Posterior cingulate gyrus (tissue), 11 donors: ENCODE measurements at places on chromosomes 4 and X.

DNA sequence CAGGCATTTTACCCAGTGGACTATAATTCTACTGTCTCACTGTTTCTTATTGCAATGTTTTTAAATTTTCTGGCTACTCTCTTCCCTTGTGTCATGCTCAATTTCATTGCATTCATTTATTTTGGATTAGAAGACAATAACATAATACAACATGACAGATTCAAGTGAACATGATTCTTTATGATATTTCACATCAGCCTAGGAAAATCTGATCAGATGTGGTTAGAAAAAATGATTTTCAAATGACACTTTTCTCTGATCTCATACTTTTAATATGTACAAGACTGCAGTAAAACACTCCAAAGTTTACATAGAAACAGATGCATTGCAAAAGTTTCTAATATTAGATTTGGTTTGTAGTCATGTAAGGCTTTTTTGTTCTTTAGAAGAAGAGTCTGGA is 586.0 kb downstream of the ACTRT1 start:
- DNase-seq, result no peak

- DNase-seq, result no peak
These were observed 7.2 kb upstream of the PRDM8 start for GRCh38 chr4:80189956-80190677.

DNA sequence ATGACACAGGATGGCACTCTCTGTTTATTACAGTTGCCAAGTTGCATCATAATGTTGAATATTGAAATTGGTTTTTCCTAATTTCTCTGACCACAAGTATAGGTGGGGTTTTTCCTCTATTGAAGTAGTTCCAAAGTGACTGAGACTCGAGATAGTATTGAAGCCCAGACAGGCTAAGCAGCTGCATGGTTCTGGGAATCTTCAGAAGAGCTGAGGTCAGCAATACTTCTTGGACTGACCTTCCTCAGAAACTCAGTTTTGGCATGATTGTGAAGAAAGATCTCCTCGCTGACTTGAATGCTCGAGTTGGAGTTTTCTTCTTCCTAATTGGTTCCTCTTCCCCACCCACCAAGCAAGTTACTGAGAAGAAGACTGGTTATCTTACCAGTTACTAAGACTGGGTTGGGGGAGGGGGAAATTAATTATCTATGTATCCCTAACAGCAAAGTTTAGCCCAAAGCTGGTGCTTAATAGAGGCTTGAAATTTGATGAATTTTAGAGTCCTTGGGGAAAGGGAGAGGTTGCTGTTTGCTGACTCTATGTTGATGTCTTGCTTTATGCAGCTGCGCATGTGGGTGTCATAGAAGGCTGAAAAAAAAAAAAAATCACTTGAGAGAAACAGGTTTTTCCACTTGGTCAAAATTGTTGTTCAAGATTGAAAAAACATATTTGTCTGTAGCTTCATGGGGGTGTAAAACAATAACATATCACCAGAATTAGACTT is 91.1 kb downstream of the P2RY10 start:
- no peak for DNase-seq

DNA sequence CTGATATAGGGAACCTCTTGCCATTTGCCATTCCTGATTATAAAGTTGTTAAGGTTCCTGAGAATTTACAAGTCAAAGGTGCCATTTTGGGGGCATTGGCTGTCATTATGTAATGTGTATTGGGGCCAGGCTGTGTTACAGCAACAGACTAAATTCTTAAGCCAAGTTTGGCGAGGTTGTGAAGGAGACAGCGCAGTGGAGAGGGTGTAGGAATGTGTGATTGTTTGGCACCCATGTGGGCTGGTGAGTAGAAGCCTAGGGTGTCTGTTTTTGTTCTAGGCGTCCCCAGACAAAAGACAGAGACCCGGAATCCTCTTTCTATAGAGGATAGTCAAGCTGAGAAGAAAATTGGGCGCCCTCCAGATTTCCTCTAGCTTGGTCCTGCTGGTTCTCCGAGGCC is 2535.3 kb downstream of the PCDH7 start:
- no peak for DNase-seq

DNA sequence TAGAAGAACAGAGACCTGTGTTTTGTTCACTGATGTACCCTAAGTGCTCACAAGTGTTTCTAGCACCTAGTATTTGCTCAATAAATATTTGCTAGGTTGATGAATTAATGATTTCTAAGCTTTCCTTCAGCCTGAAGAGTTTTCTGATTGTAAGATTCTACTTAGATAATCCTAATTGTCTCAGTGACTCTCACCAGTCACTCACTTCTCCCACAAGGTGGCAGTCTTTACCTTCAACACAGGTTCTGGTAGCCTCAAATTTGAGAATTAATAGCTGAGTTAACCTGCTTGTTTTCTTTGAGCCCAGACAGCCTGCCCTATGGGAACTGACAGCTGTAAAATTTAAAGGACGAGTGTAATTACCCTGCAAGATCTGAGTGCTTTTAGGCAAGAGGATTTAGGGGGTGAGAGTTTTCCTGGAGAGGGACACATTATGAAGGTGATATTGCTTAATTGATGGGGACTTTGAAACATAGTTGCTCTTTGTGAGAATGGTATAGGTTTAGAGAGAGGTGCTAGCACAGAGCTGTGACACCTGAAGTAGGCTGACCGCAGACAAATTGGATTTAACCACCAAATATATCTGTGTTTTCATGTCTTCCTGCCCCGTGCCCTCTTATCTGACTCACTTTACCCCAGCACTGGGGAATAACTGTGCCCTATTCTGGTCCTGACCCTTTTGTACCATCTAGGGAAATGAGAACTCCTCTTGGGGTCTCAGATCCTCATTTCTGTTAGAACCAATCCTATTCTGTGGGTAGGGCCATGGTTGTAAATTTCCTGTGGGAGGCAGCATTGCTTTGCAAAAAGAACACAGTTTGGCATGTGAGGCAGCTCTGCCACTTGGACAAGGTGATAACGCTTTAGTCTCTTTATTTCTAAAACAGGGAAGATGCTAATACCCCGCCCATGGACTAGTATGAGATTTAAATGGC is 27.7 kb downstream of the CD38 start:
- DNase-seq, result peak; percentile 19

DNA sequence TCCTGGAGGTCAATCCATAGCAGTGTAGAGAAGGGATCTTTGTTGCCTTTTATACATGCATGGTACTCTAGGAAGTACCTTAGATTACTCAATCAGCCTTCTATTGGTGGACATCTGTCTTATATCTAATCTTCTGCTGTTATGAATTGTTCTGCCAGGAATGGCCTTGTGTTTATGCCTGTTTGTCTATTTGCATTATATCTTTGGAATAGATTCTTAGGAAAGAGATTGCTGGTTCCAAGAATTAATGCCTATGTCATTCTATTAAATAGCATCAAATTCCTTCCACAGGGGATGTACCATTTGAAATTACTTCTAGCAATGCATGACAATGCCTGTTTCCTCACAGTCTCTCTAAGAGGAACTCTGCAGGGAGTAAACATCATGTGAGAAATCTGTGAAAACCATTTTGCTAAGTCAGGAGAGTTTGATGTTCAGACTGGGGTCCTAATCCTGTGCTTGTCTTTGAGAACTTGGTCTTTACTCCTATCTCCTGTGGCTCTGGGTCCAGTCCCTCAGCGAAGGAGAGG is 42.5 kb downstream of the BEX3 start:
- DNase-seq, result no peak

DNA sequence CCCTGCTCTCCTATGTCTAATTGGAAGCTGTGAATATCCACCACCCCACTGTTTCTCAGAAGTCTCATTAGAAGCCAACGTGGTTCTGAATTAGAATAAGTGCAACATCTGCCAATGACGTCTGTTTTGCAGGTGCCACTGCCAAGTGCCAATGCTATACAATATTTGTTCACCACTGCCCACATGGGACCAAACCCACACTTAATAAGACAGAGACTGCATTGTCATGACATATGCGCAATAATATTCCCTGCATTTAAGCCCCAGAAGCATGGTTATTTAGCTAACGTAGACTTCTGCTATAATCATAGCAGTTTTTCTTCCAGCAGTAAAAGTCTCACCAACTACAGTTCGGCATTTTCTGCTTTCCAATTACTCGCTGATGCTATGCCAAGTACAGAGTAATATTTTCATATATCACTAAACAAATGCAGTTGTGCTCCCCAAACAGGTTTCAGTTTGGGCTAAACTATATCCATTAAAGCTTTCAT is 262.5 kb upstream of the PCDH18 start:
- no peak for DNase-seq

DNA sequence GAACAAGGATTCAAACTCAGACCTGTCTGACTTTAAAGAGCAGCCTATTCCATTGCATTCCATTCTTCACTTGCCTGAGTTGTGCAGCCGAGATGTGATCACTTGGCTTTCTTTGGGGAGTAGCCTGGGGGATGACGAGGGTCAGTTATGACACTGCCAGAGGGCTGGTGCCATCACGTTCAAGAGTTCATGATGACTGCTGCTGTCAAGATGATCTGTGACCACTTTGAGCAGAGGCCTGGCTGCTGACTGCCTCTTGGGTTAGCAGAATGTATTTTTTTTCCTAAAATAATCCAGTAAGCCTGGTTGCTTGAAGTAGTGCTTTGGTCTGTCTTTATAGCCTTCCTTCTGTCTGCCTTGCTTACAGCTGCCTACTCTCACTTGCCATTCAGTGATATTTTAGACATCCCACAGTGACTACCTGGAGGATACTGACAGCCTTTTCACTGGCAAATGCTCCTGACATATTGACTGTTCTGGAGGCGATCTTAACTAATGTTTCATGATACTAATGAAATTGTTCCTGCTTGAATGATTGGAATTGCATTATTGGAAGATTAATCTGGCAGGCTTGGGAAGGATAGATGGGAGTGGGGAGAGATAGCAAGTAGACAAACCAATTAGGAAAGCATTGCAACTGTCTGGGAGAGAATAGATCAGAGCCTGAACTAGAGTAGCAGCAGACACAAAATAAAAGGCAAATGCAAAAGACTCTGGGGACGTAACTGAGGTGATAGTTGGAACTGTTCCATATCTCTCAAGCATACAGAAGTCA is 221.6 kb upstream of the LCORL start:
- no peak for DNase-seq

- peak; percentile 58 for DNase-seq
These were observed 41.4 kb downstream of the SRPX2 start for GRCh38 chrX:100685284-100685996.

GRCh38 chrX:76064825-76065224 is 108.0 kb upstream of the PBDC1 start:
- no peak for DNase-seq

DNA sequence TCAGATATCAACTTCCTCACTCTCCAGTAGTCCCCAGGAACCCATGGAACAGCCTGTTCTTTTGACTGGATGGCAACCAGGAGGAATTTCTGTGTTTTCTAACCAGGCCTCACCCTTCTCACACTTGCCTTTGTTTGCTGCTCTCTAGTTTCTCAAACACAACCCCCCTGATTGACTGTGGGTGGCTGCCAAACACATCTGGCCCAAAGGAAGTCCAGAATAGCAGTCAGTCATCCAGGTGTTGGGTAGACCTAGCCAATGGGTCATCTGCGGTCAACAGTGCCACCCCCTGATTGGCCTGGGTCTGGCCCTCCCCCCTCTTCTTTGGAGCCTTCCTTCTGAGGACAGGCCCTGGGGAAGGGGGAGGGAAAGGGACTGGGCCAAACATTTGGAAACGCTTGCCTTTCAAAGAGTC is 53.7 kb downstream of the MSX1 start:
- no peak for DNase-seq

- DNase-seq, result peak; percentile 83
These were observed 54.0 kb downstream of the JADE1 start for GRCh38 chr4:128863312-128864075.
